NB4 (cell line): ENCODE measurements at places on chromosomes 4 and X.
A peak's percentile ranks its signal among the peaks of the same experiment; 100 is the strongest.

GRCh38 chrX:20971250-20971649 is 403.0 kb upstream of the CNKSR2 start:
- no peak for DNase-seq

- DNase-seq: no peak
Measured at GRCh38 chrX:42846741-42847140, 68.8 kb upstream of the PPP1R2C start.

DNA sequence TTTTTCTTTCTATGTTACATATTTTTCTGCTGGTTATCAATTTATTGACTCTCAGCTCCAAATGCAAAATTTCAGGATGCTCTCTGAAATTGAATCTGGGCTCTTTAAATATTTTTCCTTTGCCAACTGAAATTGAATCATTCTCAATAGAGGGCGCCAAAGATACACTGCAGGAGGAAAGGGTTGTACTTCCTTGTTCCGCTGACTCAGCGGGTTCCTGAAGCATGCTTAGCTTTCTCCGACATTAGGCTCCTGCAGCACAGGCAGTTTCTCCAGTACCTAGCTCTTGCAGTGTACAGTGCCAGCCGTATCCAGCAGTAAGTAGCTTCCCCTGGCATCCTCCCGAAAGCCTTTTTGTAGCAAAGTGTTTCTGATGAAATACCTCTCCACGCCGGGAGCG is 28.8 kb upstream of the CFAP47 start:
- DNase-seq: peak; percentile 64

- DNase-seq: peak; percentile 20
Measured at GRCh38 chr4:74659576-74660411, 134.5 kb downstream of the BTC start.

GRCh38 chr4:99180382-99181070 is 36.4 kb upstream of the ADH4 start:
- no peak for DNase-seq

- no peak for DNase-seq
Measured at GRCh38 chr4:29131304-29131703, 1588.9 kb upstream of the PCDH7 start.

- DNase-seq: no peak
Measured at GRCh38 chrX:103442536-103442901, 66.2 kb downstream of the BEX3 start.

DNA sequence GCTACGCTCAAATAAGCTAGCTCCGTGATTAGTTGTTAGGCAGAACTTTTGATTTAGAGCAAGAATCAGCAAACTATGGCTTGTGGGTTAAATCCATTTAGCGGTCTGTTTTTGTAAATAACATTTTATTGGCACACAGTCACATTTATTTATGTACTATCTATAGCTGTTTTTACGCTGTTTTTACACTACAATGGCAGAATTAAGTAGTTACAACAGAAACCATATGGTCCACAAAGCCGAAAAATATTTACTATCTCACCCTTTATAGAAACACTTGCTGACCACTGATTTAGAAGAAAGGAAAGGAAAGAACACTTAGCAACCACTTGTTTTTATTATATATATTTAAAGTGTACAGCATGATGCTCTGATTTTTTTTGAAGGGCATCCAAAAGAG is 41.1 kb downstream of the THOC2 start:
- no peak for DNase-seq

- no peak for DNase-seq
Measured at GRCh38 chrX:113892401-113892800, 691.5 kb upstream of the HTR2C start.

- no peak for DNase-seq
Measured at GRCh38 chrX:66833426-66833825, 194.5 kb upstream of the EDA2R start.

- DNase-seq: no peak
Measured at GRCh38 chr4:139913995-139914598, 239.9 kb downstream of the MAML3 start.

- DNase-seq: peak; percentile 35
Measured at GRCh38 chr4:4867375-4868039, 8.0 kb downstream of the MSX1 start.

DNA sequence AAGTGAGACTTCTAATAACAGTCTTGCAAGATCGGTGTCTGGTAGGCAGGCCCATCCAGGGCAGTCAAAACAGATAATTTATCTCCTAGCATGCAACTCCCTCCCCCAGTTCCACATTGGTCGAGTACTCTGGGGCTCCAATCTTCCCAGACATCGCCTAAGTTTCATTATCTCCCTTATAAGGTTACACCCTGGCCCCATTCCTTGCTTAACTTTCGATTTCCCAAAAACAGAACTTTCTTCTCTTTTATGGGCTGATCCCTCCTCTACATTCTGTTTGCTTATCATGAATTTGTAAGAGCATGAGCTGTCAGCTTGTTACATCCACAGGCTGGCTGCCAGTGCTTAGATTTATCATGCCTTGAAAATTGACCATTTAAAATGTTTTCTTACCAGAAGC is 471.3 kb downstream of the TECRL start:
- no peak for DNase-seq

- DNase-seq: peak; percentile 23
Measured at GRCh38 chr4:180150818-180151217, 2092.4 kb upstream of the TENM3 start.

DNA sequence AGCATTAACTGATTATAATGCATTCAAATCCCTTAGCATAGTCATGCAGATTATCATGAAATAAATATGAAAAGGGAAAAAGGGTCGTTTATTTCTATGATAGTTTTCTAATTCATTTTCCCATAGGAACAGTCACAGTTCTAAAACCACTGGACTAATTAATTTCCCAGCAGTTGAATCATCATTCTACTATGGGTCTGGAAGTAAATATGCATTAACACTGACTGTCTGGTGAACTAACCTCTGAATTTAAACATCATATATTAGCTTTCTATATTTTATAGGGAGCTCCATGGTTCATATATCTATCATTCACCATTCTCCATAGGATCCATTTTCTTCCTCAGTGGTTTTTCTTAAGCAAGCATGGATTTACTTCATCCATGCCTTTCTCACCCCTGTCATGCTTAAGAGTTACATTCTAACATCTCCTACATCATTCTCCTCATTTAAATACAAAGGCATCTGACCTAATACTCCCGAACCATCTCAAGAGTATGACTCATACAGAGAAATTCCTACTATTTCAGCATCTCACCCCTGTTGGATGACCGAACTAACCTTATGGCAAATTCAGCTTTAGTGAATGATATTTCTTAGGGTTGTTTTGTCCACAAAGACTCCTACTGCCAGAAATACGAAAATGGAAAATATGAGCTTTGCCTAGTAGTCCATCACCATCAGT is 198.7 kb upstream of the ADAMTS3 start:
- no peak for DNase-seq

DNA sequence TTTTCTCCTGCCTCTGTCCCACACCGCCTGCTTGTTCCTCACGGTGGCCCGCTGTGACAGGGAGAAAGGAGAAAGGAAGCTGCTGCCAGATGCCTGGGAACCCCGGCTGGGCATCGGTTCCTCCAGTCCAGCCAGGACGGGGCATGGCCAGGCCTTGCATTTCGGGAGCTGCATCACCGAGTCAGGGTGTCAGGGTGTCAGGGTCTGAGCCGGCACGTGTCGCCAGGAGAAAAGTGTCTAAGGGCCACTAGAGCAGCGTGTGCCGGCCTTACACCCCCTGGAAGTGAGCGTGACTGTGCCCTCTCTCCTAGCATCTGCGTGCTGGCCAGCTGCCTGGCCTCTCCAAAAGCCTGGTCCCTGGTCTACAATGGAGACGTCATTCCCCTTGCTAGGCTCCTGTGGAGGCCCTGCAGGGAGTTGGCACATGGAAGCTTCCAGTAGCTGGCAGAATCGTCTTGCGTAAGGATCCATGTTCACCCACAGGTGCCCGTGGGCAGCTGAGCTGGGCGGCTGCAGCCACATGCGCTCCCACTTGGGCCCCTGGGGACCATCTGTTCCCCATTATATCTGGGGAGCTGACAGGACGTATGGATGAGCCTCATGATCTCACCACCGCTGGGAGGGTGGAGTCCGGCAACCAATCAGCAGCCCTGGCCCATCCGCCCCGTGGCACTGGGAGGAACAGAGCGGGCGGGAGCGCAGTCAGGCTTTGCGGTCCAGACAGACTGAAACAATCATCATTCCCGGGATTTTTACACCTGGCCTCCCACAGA is 39.9 kb upstream of the HMX1 start:
- DNase-seq: peak; percentile 3
